Right lung (tissue), 10 donors: ENCODE measurements at places on chromosomes 7 and 10. TPM values are rescaled to one million over a fixed set of nuclear protein-coding genes. Genes with fewer than 3 reads are reported as not detected.

SORCS1 gene
- 0.24 TPM for polyA plus RNA-seq

DIP2C gene
- 17.5 TPM for polyA plus RNA-seq

CTTNBP2 gene
- 17.2 TPM for polyA plus RNA-seq

PRTFDC1 gene
- 62.4 TPM for polyA plus RNA-seq

NEUROD6 gene
- 0.22 TPM for polyA plus RNA-seq

- no peak for DNase-seq
Measured at GRCh38 chr10:92530891-92531535, 42.9 kb downstream of the IDE start.

- no peak for DNase-seq
Measured at GRCh38 chr10:70192326-70192968, 22.1 kb upstream of the SAR1A start.

GRCh38 chr10:89255793-89256192, 4.2 kb upstream of the LIPA start:
- DNase-seq = no peak

DNA sequence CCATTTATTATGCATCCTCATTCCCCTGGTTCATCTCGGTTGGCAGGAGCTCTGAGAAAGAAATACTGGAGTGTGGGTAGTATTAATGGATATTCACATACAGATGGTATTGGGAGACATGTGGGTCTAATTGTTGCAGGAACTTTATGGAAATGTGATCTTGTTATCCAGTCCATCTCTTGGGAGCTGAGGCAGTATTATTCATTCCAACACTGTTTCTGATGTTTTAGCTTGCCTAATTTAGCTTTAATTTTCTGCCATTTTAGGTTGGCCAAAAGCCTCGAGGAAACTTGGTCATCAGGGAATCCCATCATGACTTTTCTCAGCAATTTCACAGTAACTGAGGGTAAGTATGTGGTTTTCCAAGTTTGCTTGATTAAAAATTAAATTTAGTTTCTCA, 125.7 kb downstream of the ABCA13 start:
- DNase-seq = no peak

GRCh38 chr10:88115968-88116367, 252.5 kb downstream of the PTEN start:
- no peak for DNase-seq

DNA sequence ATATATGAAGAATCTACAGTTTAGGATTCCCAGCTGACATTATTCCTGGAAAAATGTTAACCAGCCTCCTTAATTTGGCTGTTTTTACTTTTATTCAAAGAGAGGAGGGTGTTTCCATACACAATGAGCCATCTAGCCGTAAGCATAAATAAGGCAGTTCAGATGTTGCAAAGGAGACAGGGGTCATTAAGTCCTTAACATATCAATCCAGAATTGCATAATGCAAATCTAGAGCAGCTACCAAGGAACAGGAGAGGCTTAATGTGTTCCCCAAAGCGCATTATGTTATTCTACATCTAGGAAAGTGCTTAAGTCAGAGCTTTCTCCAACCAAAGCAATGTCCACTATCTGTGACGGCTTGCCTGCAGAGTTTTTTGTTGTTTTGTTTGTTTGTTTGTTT, 32.4 kb upstream of the TCF7L2 start:
- DNase-seq = no peak

DNA sequence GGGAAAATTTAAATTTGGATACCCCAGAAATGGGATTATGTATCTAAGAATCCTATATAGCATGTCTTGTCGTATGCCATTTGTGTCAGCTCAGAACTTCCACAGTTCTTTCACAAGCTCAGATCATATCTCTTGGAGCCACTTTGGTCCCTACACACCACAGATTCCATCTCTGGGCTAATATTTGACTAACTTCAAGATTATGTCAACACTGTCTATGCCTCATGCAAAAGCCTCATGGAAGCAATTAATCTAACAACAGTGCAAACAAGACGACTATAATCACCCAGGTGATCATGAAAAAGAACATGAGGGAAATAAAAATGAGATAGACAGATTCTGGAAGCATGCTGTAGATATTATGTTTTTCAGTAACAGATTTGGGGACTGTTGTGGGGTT, 189.1 kb downstream of the LRRTM3 start:
- no peak for DNase-seq

- DNase-seq = no peak
Measured at GRCh38 chr7:32532086-32532485, 36.8 kb downstream of the AVL9 start.

GRCh38 chr10:34530778-34531177, 284.3 kb downstream of the PARD3 start:
- no peak for DNase-seq

DNA sequence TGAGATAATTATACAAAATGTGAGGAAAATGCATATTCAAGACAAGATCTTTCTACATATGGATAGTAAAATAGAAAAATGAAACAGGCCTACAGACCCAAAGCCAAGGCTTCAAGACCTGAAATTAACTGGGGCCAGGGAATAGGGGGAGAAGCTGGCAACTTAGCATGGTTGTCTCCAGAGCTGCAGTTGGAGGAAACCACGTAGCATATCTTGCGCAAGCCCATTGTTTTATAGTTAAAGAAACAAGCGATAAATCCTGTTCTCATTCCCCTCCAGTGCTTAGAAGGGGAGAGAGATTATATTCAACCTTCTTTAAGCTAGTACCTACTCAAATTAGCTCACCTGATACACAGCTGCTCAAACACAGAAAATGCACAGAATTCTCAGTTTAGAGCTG, 197.1 kb downstream of the SORCS1 start:
- DNase-seq = no peak

GRCh38 chr7:129146237-129146979, 1.9 kb downstream of the TSPAN33 start:
- DNase-seq = peak; percentile 31

DNA sequence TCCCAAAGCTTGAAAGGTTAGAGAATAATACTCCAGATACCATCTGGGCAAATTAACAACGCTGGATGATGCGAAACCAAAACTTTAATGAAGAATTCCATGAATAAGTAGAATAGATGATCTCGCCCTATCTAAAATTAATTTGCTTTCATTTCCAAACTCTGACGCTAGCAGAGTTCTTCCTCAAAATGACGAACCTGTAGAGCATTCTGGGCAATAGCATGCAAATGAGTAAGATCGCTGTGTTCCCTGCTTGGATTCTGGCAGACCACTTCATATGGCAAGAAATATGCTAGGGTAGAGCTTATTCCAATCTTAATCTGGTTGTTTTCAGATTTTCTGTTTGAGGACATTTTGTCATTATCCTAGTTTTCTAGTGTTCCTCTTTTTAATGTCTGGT, 36.1 kb upstream of the SMNDC1 start:
- no peak for DNase-seq

- DNase-seq = no peak
Measured at GRCh38 chr7:87960239-87960638, 26.2 kb downstream of the ADAM22 start.

DNA sequence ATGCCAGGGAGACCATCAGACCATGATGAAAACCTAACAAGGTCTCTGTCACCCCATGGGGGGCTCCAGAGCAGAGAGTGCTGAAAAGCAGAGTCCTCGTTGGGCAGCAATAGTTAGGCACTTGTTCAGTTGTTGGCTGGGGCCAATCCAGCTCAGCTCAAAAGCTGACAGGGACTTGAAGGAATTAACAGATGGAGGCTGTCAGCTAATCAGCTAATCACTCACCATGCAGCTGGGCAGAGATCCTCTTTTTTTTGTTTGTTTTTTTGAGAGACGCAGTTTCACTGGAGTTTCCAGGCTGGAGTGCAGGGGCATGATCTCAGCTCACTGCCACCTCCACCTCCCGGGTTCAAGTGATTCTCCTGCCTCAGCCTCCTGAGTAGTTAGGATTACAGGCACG, 18.1 kb downstream of the CEP55 start:
- DNase-seq = peak; percentile 54

GRCh38 chr10:69813632-69814031, 11.9 kb downstream of the COL13A1 start:
- no peak for DNase-seq

GRCh38 chr10:102407425-102408130, 11.0 kb downstream of the PSD start:
- no peak for DNase-seq

- DNase-seq = no peak
Measured at GRCh38 chr10:61628151-61628874, 34.4 kb upstream of the CABCOCO1 start.

- DNase-seq = no peak
Measured at GRCh38 chr7:134422008-134422407, 36.9 kb downstream of the AKR1B1 start.

DNA sequence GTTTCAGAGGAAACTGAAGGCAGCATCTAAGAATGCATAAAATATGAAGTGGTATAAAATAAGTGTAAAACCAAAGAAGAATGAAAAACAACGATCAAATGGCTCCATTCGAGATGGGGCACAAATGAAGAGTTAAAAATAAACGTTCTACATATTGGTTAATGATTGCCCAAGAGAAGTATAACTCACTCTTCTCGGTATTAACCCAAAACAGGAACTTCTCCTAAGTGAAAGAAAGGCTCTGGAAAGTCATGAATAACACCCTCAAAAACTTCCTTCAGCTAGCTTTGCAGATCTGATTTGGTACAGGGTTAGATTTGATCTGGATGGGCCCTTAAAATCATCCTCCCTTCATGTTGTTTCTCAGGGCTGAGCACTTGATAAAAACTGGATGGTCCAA, 94.3 kb upstream of the ADO start:
- no peak for DNase-seq

DNA sequence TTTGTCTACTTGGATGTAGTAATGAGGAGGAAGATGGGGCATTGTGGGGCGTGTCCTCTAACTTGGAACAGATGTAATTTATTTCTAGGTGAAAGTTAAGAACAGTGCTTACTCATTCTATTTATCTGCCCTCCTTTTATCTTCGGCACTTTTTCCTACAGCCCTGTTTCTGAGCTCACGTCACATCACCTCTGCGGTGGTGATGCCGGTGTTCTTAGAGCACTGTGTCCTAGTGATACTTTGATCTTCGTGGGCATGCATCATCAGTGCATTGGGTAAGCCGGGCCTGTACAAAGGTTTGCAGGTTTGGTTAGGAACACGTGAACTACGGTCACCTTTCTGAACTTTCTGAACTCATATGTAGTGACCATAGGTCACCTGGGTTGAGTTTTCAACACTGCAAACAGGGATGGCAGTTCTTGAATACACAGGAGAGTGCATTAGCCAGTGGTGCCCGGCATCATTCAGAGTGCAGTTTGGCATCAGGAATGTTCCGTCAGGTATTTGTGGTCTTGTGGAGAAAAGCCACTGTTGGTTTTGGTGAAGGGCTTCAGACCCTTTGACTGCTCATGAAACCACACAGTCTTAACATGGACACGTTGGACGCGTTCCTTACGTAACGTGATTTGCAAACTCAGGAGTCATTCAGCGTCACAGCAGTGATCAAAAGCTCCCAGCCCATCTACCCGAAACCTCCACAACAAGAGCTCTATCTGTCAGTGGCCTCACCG, 5.6 kb downstream of the POR start:
- DNase-seq = no peak

DNA sequence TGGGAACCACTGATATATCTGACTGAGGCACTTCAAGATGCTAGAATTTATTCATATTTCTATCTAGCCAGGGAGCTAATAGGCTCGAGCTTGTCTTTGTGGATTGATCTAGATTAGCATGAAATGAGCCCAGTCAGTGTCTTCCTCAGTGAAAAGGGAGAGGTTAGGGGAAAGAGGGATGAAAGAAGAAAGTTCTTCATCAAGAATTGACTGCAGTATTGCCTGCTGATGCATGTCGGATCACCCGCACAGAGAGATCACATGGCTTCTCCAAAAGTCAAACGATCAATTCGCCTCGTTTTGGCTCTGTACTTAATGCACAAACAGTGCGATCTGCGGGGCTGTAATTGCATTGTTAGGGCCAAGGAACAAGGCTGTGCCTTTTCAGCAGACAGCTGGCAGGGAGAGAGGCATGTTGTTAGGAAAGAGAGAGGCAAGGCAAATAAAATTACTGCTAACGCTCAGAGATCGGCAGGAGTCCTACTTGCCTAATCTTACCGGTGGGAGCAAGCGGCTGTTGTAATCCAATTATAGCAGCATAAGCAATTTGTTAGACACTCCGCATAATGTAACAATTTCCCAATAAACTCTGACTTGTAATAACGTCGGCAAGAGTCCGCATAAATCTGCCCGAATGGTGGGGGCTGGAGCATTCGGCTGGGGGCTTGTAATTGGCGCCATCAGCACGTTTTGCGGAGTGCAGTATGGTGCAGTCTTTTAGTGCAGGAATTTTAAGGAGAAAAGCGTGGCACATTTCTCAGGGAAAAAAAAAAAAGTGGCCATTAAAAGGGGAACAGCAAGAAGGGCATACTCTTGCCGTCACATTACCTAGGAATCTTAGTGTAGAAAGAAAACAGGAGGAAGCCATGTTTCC, 102.1 kb downstream of the POLL start:
- peak; percentile 76 for DNase-seq

GRCh38 chr7:131506597-131506996, 49.8 kb downstream of the PODXL start:
- no peak for DNase-seq

- no peak for DNase-seq
Measured at GRCh38 chr10:59892697-59893096, 13.7 kb downstream of the CCDC6 start.
